Stimulated activated CD8-positive, alpha-beta memory T cell treated with anti-CD3 and anti-CD28 coated beads, Interleukin-15, amount 100 ng/mL, for 4 hours (primary cell): ENCODE measurements at places on chromosomes 2 and 18.

GRCh38 chr2:45466053-45466452, 145.0 kb downstream of the SRBD1 start:
- no peak for DNase-seq

DNA sequence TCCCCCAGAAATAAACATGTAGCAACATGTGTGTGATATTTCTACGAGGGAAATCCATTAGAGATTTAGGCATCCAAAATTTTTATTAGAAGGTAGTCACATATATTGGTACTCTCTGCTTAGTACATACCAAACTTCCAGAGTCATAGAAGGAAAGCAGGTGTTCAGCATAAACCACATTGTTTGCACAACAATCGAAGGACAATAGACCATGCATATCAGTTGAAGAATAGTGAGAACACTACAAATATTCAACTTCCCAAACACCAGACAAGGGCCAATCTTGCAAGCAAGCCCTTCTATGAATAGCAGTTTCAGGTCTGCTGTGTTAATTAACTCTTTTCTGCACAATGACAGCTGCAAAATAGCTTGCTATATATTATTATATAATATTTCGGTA, 702.2 kb downstream of the ERBB4 start:
- DNase-seq, result no peak

- no peak for DNase-seq
These were observed 283.7 kb upstream of the MMADHC start for GRCh38 chr2:149871091-149871885.

- DNase-seq, result no peak
These were observed 885 bp upstream of the DSEL start for GRCh38 chr18:67517444-67517765.

- no peak for DNase-seq
These were observed 333.1 kb upstream of the VWC2L start for GRCh38 chr2:214077727-214078126.

DNA sequence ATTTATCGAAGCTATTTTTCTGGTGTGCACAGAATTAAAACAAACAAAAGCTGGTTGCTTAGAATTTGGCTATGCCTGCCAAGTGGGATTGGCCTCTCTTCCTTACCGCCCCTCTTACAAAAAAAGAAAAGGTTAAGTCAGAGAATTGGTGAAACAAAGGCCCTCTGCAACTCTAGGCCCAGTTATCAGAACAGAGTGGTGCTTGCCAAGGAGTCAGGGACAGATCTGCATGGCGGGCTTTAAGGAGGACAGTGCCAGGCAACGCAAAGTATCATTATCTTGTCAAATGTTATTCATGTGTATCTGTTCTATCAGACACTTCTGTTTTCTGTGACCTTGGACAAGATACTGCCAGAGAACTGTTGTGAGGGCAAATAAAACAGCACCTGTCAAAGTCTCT, 78.3 kb downstream of the TGIF1 start:
- no peak for DNase-seq

GRCh38 chr18:54608028-54608642, 17.1 kb downstream of the DYNAP start:
- DNase-seq, result no peak

GRCh38 chr2:96470636-96471035, 34.5 kb downstream of the NEURL3 start:
- DNase-seq, result peak; percentile 8

- DNase-seq, result no peak
These were observed 28.3 kb downstream of the AGFG1 start for GRCh38 chr2:227500301-227500630.

- DNase-seq, result no peak
These were observed 199.5 kb upstream of the STON1 start for GRCh38 chr2:48330430-48330829.
